ENCODE measurements at places on chromosomes 2 and 18. TPM values are rescaled to one million over a fixed set of nuclear protein-coding genes. Genes with fewer than 3 reads are reported as not detected.

DNA sequence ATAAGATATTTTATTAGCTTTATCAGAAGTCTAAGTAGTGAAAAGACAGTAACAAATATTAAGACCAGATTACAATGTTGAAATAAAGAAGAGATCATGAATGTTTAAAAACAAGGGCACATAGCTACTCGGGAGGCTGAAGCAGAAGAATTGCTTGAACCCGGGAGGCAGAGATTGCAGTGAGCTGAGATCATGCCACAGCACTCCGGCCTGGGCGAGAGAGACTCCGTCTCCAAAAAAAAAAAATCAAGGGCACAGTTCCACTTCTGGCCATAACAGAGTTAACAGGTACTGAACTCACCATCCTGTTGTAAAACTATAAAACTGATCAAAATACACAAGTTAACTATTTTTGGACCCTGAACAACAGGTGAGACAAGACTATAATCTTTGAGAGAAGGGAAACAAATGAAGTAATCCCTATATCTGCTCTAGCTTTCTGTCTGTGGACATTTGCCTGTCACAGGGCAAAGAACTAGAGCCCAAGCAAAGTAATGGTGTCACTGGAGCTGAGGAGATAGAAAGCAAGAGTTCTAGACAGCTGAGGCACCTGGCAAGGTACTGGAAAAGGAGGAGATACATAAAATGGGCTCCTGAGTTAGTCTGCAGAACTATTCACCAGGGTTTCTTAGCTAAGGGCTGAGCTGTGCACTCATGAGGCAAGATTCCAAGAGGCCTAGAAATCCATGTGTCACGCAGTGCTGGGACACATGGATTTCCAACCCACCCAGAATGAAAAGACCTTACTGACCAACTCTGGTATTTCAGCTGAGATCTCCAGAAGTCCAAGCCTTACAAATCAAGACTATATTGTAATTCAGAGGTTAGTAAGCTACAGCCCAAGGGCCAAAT lies 15.2 kb downstream of the MMADHC start:
- no peak overlapping the region for H3K27ac ChIP-seq
- peaks cover 87% of the 10 kb centered on the region for H3K36me3 ChIP-seq
- no peak for DNase-seq
- no peaks in the 10 kb centered on the region for H3K4me1 ChIP-seq

- H3K27ac ChIP-seq: no peak overlapping the region
- peaks cover 86% of the 10 kb centered on the region for H3K36me3 ChIP-seq
- H3K4me3 ChIP-seq: no peak overlapping the region
- H3K4me1 ChIP-seq: peaks cover 25% of the 10 kb centered on the region
Observed at GRCh38 chr2:208248601-208249000, 6.3 kb downstream of the IDH1 start.

GRCh38 chr2:10266133-10266620 lies 36.5 kb upstream of the HPCAL1 start:
- H3K36me3 ChIP-seq: no peaks in the 10 kb centered on the region
- no peak overlapping the region for H3K27ac ChIP-seq
- H3K4me3 ChIP-seq: no peak overlapping the region
- peaks cover 14% of the 10 kb centered on the region for H3K4me1 ChIP-seq
- H3K27me3 ChIP-seq: no peaks in the 10 kb centered on the region

DNA sequence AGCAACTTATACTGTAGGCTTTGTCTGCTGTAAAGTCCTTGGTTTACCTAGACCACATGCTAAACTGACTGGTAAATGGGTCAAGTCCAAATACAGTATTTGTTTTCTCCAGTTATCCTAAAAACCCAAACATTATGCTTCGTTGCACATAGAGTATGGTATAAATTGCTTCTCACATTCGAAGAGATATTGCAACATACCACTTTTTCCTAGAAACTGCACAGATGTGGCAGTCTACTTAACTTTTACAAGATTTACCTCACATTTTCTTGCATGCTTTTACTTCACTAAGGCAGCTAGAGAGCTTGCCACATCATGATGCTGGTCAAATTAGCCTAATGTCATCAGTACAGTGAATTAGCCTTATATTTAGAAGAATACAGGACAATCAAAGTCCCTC lies 66.0 kb upstream of the SCN7A start:
- H3K27me3 ChIP-seq: no peaks in the 10 kb centered on the region
- no peak for DNase-seq
- H3K27ac ChIP-seq: no peak overlapping the region
- no peaks in the 10 kb centered on the region for H3K36me3 ChIP-seq

DNA sequence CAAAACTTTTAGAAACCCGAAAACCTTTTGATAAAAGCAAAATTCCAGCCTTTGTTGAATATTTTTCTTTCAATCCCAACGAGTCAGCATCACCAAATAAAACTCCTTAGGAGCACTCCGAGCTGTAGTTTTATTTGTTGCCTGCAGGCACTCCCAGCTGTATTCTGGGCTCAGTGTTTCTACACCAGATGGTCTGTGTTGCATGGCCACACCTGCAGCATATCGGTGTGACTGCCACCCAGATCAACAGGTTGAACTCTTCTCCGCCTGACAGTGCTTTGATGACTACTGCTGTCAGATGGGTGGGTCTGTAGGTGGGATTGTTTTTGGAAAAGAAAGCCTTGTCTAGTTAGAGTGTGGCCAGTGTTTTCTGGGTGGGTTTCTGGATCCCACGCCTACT lies 32.7 kb downstream of the APCDD1 start:
- H3K4me1 ChIP-seq: peaks cover 10% of the 10 kb centered on the region
- no peak for DNase-seq
- peaks cover 11% of the 10 kb centered on the region for H3K36me3 ChIP-seq
- H3K4me3 ChIP-seq: no peak overlapping the region
- no peak overlapping the region for H3K27ac ChIP-seq

DNA sequence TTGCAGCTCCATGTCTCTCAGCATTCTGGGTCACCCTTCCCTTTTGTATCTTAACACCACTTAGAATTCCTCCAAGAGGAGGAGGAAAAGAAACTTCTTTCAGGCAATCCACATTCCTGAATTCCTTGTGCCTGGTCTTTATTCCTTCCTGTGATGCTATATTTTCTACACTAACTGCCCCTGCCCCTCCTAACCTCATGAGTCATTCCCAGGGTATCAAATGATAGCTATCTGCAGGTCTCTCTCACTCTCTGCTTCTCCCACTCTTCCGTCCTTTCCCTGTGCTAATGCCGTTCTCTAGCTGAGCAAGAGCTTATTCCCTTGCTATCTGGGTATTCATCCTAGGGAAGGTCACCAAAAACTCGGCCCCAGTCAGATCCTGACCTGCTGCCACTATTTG lies 395.0 kb upstream of the TCF4 start:
- H3K36me3 ChIP-seq: no peaks in the 10 kb centered on the region
- no peak overlapping the region for H3K27ac ChIP-seq
- H3K4me1 ChIP-seq: no peaks in the 10 kb centered on the region
- H3K4me3 ChIP-seq: no peak overlapping the region
- no peak for DNase-seq
- no peaks in the 10 kb centered on the region for H3K27me3 ChIP-seq

DNA sequence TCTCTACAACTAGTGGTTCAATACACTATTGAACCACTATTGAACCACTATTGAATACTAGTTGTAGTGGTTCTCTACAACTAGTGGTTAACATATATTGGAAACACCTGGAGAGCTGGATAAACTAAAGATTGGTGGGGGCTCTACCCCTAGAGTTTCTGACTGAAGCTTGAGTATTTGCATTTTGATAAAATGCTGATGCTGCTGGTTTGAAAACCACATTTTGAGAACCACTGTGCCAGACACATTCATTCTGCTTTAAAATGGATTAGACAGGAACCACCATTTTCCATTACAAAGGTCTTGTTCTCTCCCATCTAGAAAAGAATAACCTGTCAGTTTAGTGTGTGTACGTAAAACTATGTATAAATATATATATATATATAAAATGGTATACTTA lies 133.3 kb downstream of the TMEM247 start:
- H3K27ac ChIP-seq: no peak overlapping the region
- DNase-seq: no peak
- H3K27me3 ChIP-seq: no peaks in the 10 kb centered on the region

GRCh38 chr18:23938901-23939341 lies 75.6 kb upstream of the TTC39C start:
- H3K4me3 ChIP-seq: no peak overlapping the region
- no peak for DNase-seq
- H3K4me1 ChIP-seq: peaks cover 7% of the 10 kb centered on the region

DNA sequence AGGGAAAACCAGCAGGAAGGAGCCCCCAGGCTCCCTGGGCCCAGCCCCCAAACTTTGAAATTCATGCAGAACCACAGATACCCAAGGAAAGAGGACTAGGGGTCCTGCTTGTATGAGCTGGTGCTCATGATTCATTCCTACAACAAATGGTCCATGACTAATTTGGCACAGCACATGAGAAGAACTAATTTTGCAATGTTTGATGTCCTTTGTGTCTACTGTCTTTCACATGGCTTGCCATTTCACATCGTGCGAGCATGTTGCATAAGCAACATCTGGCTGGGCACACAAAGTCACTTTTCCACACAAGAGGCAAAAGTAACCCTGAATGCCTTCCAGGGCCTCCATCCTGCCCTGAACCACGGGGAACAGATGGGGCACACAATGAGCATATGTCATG lies 149.6 kb upstream of the APCDD1 start:
- no peak overlapping the region for H3K27ac ChIP-seq
- no peaks in the 10 kb centered on the region for H3K4me1 ChIP-seq
- H3K27me3 ChIP-seq: no peaks in the 10 kb centered on the region
- H3K4me3 ChIP-seq: no peak overlapping the region

- H3K4me1 ChIP-seq: no peaks in the 10 kb centered on the region
- no peak for DNase-seq
- H3K4me3 ChIP-seq: no peak overlapping the region
- H3K36me3 ChIP-seq: no peaks in the 10 kb centered on the region
Observed at GRCh38 chr2:111042772-111043771, 77.6 kb upstream of the BCL2L11 start.

DNA sequence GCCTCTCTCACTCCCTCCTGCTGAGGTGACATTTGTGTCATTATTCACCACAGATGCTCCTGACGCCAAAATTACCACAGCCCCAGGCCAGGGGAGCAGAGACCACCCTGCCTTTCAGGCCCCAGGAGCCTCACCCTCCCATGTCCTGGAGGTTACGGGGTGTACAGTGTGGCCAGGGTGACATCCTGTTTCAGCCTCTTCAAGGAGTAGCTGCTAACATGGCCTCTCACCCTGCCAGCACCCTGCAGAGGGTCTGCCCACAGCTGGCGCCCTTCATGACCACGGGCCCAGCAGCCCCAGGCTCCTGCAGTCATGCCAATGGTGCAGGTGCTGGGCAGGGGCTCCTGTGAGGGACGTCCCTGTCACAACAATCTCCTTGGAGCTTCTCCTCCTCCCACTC lies 92.6 kb downstream of the SMIM21 start:
- no peak for DNase-seq
- H3K4me3 ChIP-seq: no peak overlapping the region
- no peaks in the 10 kb centered on the region for H3K4me1 ChIP-seq
- no peak overlapping the region for H3K27ac ChIP-seq
- H3K36me3 ChIP-seq: no peaks in the 10 kb centered on the region

- H3K27me3 ChIP-seq: no peaks in the 10 kb centered on the region
- H3K36me3 ChIP-seq: peaks cover 26% of the 10 kb centered on the region
- DNase-seq: no peak
- peaks cover 13% of the 10 kb centered on the region for H3K4me1 ChIP-seq
- no peak overlapping the region for H3K27ac ChIP-seq
Observed at GRCh38 chr2:75707901-75708300, 2.8 kb downstream of the GCFC2 start.

DNA sequence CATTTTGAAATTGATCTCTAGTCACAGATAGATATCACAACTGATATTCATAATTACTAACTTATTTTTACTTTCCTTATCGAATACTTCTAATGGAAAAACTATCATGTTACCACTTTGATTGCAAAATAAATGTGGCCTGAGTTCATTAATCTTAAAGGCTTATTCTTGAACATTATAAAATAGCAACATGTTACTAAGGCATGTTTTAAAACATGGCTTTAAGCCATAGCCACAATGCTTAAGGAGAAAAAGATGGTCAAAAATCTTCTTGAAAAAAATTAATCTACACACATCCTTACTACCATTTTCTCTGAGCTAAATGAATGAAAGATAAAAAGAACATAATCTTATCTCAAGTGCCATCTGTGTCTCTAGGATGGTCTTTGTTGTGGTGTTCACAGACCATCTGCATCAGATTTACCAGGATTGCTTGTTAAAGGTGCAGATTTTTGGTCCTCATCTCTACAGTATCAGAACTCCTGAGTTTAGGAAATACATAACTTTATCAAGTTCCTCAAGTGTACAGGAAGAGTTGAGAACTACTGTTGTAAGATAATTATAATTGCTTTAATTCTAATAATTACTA lies 15.3 kb downstream of the MTX2 start:
- no peaks in the 10 kb centered on the region for H3K36me3 ChIP-seq
- no peak overlapping the region for H3K27ac ChIP-seq
- H3K4me3 ChIP-seq: no peak overlapping the region
- no peaks in the 10 kb centered on the region for H3K27me3 ChIP-seq
- no peaks in the 10 kb centered on the region for H3K4me1 ChIP-seq

Gene UBE2F
- 51.4 TPM for total RNA-seq

Gene DLX2
- total RNA-seq: not detected

Gene GRHL1
- 2.7 TPM for total RNA-seq

Gene L3MBTL4
- total RNA-seq: 16.2 TPM

Gene INO80D
- 29.4 TPM for total RNA-seq

Gene PAX8
- 1.6 TPM for total RNA-seq

Gene REEP1
- 7.8 TPM for total RNA-seq

Gene ARL4C
- 21.2 TPM for total RNA-seq

Gene SNORC
- total RNA-seq: 0.96 TPM

Gene SPATA3
- not detected for total RNA-seq

Gene POTEI
- total RNA-seq: not detected

Gene PCARE
- total RNA-seq: 0.55 TPM
